Kidney (tissue), 22 donors: ENCODE measurements at places on chromosomes 5 and 9. TPM values are rescaled to one million over a fixed set of nuclear protein-coding genes. Genes with fewer than 3 reads are reported as not detected.

IPO11 gene
- 36.1 TPM for total RNA-seq

IL9 gene
- total RNA-seq = not detected

SRP19 gene
- total RNA-seq = 33.0 TPM

LCN1 gene
- not detected for total RNA-seq

LCP2 gene
- 48.8 TPM for total RNA-seq

IGFBPL1 gene
- 0.22 TPM for total RNA-seq

PCDHB8 gene
- total RNA-seq = 3.7 TPM

JAKMIP2 gene
- 0.38 TPM for total RNA-seq

STPG3 gene
- total RNA-seq = 0.38 TPM

IFNA6 gene
- not detected for total RNA-seq

AJM1 gene
- 5.3 TPM for total RNA-seq

NUTM2G gene
- total RNA-seq = not detected

PJA2 gene
- total RNA-seq = 103 TPM

PNPLA7 gene
- total RNA-seq = 9.6 TPM

SLC36A2 gene
- total RNA-seq = 1.8 TPM

TLR4 gene
- total RNA-seq = 33.4 TPM

LURAP1L gene
- total RNA-seq = 11.1 TPM

SUSD3 gene
- 12.2 TPM for total RNA-seq

ZDHHC21 gene
- total RNA-seq = 15.2 TPM

ADAMTS2 gene
- 13.6 TPM for total RNA-seq

RASGRF2 gene
- 14.7 TPM for total RNA-seq

GRXCR2 gene
- total RNA-seq = not detected

SLCO6A1 gene
- not detected for total RNA-seq

TMEM215 gene
- total RNA-seq = not detected

PRRX2 gene
- 1.8 TPM for total RNA-seq

ETF1 gene
- total RNA-seq = 85.6 TPM

HAPLN1 gene
- 0.19 TPM for total RNA-seq

BRIX1 gene
- total RNA-seq = 22.9 TPM

FAM221B gene
- total RNA-seq = not detected

WDR38 gene
- 0.31 TPM for total RNA-seq

SPATA31D4 gene
- not detected for total RNA-seq

TRIM36 gene
- total RNA-seq = 1.8 TPM

GAS1 gene
- 8.2 TPM for total RNA-seq

FAM169A gene
- 8.6 TPM for total RNA-seq

CTNND2 gene
- 0.79 TPM for total RNA-seq

KIF12 gene
- 202 TPM for total RNA-seq
